ENCODE measurements at places on chromosomes 13 and 19.

GRCh38 chr19:10646456-10647159 is 7.5 kb upstream of the ILF3 start:
- no peak for DNase-seq

GRCh38 chr13:28055357-28055756 is 45.0 kb downstream of the FLT3 start:
- DNase-seq = no peak

GRCh38 chr19:28424077-28424476 is 788.9 kb downstream of the UQCRFS1 start:
- no peak for DNase-seq

GRCh38 chr13:26780411-26780810 is 19.8 kb upstream of the GPR12 start:
- no peak for DNase-seq

DNA sequence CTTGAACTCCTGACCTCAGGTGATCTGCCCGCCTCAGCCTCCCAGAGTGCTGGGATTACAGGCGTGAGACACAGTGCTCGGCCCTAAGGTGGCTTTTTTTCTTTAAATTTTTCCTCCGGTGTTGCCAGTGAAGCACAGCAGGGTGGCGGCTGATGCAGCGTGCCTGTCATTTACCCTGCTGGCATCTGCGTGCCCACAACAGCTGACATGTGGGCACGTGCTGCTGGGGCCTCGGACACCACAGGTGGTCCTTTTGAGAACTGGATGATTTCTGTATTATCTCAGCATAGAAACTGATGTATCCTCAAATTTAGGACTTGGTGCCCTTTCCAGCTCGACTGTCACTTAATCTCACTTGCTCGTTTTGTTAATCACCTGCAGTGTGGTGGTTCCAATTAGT is 31.2 kb upstream of the TEX29 start:
- DNase-seq = no peak
